ENCODE measurements at places on chromosomes 5 and 9.

DNA sequence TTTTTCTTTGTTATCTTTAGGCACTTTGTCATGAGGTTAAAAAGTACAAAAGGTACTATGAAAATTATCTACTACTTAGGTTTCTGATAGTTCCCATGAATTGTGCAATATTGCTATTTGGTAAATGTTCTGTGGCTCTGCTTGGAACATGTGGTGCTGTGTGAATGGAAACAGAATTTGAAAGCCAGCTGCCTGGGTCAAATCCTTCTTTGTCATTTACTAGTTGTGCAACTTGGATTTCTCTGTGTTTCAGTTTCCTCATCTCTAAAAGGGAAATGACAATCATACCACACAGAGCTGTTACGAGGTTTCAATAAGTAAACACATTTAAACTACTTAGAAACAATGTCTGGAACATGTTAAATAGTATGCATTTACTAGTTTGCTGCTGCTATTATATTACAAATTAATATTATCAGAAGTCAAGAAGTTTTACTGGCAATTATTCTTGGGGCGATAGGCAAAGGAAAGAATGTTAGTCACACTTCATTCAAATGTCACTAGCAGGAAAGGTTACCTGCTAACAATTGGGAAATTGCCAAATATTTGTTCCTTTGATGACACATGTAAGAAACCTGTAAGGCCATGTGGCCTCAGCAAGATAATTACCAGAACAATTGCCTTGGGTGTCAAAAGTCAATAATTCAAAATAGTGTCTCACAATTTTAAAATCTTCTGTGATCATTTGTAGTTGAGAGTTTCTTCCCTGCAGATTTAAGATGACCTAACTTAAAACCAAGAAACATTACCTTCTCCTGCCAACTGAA, 184.8 kb downstream of the KIAA0825 start:
- DNase-seq: no peak

- no peak for DNase-seq
Measured at GRCh38 chr9:107878462-107878861, 388.9 kb upstream of the KLF4 start.

GRCh38 chr9:97473717-97474116, 27.7 kb upstream of the TMOD1 start:
- no peak for DNase-seq

GRCh38 chr5:28548856-28549255, 1510.5 kb upstream of the CDH9 start:
- no peak for DNase-seq

DNA sequence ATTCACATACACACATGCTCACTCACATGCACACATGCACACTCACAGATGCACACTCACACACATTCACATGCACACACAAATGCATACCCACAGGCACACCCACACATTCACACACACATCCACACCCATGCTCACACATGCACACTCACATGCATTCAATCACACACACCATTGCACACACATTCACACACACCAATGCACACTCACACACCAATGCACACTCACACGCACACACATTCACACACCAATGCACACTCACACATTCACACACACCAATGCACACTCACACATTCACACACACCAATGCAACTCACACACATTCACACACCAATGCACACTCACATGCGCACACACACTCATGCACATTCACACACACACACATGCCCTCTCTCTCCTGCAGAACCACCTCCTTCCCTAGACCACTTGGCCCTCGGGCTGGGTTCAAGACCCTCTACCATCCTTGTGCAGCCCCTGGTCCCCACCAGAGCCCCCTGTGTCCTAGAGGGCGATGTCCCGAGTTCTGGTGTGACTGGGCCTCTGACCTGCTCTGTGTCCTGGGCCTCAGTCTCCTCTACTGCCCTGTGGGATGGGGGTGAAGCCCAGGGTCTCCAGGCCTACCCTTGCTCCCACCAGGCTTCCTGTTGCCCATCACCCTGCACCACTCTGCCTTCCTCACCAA, 139.0 kb downstream of the OLFM1 start:
- DNase-seq: no peak

GRCh38 chr5:53368516-53368915, 111.9 kb upstream of the FST start:
- DNase-seq: no peak

DNA sequence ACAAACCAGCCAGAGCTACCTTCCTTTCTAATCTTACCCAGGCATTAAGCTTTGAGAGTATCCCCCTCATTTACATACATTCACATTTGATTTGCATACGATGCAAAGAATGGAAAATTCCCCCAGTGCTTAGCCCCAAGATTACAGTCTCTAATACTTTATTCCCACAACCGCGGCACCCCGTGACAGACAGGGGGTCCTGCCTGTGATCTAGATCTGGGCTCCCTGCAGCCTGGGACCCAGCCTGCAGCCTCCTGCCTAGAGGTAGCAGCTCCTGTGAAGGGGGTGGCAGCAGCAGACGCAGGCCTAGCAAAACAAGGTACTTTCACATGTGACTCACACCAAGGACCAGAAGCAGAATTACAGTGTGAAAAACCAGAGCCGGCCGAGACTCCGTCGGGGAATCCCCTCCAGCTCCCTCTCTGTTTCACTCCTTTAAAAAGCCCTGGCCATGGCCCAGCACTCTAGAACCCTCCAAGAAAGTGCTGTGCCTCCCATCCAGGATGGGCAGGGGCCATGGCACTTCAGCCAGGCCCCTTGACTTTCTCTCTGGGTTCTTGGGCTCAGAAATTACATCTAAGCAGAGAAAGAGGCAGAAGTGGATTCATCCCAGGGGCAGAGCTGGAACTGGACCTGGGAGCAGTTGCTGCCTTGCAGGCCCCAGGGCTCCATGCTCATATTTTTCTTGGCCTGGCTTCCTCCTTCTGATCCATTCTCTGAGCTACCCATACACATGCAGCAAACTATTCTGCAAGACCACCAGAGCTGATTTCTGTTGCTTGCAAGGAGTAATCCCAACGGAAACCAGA, 14.0 kb upstream of the TCF7 start:
- peak; percentile 72 for DNase-seq
